ENCODE measurements at places on chromosomes 16 and 17.
A peak's percentile ranks its signal among the peaks of the same experiment; 100 is the strongest.

- DNase-seq: no peak
These were observed 437.7 kb downstream of the PMP22 start for GRCh38 chr17:14827396-14827919.

DNA sequence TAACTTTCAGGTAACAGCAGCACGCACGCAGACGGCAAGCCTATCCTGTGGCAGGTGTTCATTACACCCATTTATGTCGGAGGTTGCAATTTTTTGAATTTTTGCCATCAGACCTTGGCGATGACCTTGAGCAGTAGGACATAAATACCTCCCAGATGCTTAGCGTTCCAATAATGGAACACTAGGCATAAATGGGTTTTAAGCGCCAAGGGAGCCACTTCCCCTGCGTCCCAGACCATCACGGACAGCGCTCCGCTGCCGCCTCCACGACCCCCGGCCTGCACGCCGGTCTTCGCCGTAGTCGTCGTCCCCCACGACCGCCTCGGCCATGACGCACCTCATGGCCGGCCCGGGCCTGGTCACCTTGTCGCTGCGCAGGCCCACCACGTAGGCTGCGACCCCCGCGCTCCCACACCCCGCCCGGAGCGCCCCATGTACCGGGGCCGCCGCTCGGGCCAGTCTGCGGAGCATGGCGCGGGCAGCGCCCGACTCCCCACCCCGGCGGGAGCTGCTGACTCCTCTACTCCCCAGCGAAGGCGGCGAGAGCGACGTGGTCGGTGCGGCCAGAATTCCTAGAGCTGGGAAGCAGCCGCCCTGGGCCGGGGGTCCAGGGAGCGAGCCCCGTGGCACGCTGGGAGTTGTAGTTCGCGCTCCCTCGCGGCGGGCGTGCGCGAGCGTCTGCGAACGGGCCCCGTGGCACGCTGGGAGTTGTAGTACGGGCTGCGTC is 22.7 kb downstream of the TMEM235 start:
- peak; percentile 10 for DNase-seq

- no peak for DNase-seq
These were observed 8.0 kb upstream of the MYL4 start for GRCh38 chr17:47201166-47201565.

DNA sequence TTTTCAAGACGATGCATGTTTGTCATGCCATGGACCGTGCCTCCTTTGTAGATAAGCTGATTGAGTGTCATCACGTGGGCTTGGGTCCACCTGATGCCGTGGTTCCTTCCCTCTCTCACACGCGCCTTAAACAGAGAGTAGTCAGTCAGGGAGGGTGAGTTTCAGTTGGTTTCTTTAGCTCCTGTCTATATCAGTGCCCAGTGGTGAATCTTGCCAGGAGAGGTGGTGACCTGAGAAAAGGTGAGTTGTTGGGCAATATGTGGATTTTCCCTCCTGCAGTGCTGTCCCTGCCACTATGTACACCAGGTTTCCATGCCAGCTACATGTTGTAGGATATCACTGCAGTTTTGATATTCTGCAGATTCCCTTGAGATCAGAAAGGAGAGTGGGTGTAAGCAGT is 129.7 kb downstream of the LAT start:
- no peak for DNase-seq

DNA sequence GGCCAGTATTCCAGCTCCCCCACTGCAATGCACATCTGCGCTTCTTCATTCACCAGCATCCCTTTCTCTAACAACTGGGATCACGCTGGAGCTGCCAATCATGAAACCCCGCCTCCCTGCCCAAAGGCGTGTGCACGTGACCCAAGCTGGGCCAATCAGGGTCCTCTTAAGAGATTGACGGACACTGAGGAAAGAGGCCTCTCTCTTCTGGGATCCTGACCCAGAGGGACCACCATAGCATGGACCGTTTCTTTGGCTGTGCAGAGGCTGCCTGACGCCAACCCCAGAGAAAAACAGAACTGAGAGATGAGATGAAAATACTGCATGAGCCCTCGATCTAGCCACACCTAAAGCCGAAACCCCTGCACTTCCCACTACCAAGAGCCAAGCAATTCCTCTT is 32.0 kb downstream of the COTL1 start:
- no peak for DNase-seq

DNA sequence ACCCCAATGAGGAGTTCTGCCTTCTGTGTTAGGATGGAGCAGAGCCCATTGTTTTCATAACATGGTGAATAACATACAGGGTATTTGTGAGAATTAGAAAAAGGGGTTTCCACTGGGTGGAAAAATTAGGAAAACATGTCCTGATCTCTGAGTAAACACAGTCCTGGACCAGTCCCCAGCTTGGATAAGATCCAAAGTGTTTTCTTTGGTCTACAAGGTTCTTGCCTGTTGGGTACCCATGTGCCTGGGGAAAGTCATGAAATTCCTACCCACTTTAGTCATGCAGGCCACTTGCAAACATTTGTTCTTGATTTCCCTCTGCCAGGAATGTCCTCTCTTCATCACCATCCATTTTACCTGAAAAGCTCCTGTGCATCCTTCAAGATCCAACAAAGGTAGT is 164.8 kb upstream of the DYNLRB2 start:
- DNase-seq: no peak

GRCh38 chr17:79761894-79762589 is 15.9 kb upstream of the CBX2 start:
- no peak for DNase-seq

- DNase-seq: no peak
These were observed 98.7 kb downstream of the KCNJ12 start for GRCh38 chr17:21474815-21475214.

GRCh38 chr17:8005967-8006730 is 3.7 kb downstream of the GUCY2D start:
- no peak for DNase-seq

DNA sequence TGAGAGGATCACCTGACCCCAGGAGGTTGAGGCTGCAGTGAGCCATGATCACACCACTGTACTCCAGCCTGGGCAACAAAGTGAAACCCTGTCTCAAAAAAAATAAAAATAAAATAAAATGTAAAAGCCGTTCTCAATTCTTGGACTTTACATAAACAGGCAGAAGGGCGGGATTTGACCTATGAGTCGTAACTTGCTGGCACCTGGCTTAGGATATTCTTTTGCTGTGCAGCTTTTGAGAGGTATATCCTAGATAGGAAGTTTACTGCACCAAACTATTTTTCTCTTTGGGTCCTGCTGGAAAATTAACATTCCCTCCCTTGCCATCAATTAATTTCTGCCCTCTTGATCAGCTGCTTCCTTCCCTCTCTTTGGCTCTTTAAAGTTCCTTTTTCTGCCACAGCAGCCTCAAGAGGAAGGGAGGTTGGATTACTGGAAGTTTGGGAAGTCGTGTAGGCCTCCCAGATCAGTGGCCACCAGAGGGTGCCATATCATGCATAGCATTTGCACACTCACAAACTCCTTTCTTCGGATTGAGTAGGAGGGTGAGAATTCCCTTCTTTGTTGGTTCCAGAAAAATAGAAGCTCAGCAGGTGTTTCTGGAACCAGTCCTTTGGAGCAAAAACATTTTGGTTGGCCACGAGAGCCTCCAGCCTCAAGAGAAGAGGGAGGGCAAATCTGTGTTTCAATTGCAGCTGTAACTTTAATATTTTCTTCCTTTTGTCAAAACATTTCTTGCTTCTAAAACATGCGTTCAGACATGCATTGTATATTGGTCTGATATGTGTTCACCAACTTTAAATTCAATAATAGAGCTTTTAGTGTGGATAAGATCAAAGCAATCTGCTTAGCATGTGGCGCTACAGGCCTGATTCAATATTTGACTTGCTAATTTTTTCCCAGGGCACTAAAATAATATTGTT is 147.3 kb downstream of the CCDC182 start:
- peak; percentile 23 for DNase-seq

DNA sequence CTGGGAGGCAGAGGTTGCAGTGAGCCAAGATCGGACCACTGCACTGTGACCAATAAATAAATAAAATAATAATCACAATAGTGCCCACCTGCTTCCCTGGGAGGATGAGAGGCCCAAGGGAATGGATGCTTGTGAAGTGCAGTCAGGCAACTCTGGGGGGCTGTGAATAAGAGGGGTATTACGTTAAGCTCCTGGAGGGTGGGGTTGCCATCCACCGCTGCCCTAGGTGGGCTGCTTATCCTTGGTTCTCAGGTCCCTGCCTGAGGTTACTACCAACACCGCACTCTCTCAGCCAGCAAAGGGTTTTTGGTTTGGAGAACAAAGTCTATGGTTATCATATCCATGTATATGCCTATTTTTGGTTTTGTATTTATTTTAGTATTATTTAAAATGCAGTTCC is 48.6 kb upstream of the CBFA2T3 start:
- DNase-seq: no peak

DNA sequence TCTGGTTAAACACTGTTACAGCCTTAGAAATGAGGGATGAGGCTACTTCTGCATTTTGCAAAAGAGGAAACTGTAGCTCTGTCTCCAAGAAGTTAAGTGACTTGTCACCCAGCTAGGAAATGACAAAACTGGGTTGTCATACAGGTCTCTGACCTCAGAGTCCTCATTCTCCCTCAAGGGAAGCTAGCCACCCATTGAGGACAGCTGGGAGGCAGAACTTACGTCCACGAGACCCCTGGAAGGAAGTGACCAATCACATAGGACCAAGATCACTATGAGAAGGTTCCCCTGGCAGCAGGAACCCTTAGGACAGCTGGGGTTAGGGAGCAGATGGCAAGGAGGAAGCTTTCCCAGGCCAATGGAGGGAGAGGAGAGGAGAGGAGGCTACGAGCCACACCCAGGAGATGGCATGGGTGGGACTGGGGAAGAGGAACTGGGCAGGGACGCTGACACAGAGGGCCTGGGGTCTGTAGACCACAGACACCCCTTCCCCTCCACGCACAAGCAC is 11.2 kb downstream of the METTL22 start:
- no peak for DNase-seq

DNA sequence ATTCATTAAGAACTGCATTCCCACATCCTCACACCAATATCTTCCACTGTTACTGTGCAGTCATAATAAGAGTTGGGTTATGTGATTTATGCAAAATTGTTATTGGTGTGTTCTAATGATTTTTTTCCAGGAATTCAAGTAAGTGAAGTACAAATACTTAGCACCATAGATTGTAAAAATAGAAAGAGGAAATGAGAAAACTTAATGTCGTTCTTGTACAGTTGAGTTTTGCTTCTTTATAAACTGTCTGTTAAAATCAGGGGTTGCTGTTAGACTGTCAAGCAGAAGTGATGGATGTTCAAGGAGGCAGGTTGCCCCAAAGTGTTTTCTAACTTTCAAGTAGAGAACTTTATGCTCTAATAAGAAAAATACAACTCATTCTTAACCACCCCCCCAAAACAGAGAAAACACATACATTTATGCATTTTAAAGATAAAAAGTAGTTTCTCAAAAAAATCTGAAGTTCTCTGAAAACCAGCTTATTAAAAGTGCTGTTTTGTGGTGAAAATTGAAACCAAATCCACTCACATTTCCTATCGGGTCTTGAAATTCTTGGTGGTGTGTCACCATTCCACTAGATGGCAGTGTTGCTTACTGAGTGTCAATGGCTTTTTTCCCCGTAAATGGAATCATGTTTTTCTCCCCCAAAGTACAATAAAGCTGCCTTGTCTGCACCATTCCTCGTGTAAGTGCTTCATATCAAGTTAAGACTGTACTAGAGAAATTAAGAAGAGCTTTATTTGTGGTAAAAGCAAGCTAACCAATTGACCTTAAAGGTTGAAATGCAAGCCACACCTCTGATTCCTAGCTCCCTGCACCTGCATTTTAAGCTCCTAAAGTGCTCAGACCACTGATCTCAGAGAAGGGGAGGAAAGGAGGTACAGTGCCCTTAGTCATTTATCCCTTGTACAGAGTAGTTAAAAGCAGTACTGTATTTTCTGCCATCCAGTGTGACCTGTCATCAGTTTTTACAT is 4.7 kb upstream of the IGSF6 start:
- DNase-seq: no peak

GRCh38 chr17:46928467-46929261 is 5.7 kb downstream of the GOSR2 start:
- no peak for DNase-seq

- no peak for DNase-seq
These were observed 56.1 kb downstream of the BANP start for GRCh38 chr16:88007321-88007731.
